Muscle of arm (tissue), 14 donors: ENCODE measurements at places on chromosomes 7 and 10. TPM values are rescaled to one million over a fixed set of nuclear protein-coding genes. Genes with fewer than 3 reads are reported as not detected.

DNA sequence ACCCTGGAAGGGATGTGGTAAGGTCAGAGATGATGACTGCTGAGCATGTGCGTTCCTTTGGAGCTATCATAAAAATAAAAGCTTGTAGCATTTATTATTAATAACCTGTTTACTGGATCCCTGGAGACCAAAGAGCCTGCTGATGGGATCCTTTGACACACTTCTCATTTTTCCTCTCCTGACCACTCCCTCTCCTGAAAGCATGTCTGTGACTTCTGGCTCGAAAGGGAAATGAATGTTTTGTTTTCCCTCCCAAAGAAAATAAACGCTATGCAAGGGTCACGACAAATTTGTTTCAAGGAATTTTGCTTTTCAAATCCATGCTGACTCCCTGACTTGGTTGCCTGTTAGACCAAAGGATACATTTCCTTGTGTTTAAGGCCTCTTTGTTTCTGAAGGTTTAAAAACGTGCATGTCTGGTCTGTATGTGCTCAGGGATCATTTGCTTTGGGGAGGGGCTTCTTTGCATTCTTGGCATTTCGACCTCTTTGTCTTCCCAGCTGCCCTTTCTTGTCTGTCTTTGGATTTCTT lies 185.1 kb upstream of the AGK start:
- DNase-seq: no peak

DNA sequence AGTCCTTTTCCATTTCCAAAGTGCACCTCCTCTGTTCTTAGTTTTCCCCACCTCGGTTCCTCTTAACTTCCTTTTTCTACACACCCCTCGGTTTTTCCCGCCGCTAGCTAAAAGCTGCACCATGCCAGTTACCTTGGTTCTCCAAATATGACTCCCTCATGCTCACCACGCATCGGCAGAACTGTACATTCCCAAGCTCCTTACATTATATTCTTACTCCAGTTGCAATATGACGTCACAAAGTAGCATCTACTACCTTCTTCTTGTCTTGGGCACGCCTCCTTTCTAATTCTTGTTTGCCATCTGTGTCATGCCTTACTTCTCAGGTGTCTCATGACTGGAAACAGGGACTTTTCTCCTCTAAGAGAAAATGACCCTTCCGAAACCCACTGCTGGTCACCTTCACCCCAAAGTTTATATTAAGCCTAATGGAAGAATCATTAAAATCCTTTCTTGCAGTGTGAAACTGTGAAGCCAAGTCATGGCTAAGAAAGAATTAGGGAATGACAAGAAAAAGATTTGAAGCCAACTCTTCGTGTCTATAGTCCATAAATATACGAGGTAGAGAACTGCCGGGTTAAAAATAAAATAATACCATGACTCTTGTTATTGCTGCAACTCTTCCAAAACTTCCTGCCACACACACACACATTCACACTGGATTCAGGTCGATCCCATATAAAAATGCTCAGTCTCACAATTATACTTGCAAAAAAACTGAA lies 1.7 kb downstream of the ESYT2 start:
- DNase-seq: no peak

DNA sequence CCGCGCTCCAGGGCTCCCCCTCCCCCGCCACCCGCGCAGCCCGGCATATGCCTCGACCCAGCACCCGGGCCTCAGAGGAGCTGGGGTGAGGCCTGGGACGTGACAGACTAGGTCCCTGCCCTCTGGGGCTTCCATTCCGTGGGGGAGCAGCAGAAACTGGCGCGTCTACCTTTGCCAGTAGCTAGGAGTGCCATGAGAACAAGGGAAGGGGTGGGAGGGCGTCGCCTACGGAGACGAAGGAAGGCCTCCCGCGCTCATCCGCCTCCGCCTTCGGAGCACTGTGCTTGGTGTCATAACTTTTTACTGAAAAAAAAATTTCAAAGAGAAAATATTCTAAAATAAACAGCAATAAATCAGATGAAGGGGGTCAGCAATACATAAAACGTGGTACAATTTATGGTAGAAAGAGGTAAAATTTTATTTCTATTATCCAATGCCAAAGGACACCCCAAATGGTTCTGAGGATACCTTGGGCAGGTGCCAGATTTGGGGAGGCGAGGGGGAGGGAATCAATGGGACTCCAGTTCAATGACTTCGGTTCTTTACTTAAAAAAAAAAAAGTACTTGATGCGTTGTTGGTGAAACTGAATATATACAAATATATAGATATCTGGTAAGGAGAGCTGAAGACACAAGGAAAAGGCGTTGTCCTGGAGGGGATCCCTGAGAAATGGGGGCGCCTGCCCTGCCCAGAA lies 35.1 kb upstream of the GRID1 start:
- no peak for DNase-seq

DNA sequence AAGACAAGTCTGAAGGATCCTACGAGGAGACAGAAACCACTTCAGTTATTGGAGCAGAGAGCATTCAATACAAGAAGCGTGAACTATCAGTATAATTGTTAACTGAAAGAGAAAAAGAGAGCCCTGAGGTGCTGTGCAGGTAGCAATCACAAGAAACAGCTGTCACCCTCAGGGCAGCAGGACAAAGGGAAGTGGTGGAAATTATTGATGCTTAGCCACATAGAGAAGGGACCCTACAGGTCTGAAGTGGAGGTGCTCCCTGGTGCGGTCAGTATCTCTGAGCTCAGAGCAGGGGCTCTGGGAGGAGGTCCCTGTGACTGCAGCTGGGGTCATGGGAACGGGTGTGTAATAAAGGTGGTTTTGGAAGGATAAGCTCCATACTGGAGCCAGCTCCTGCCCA lies 97.8 kb upstream of the KLF6 start:
- DNase-seq: no peak

GRCh38 chr10:75623310-75624093 lies 192.1 kb downstream of the LRMDA start:
- DNase-seq: no peak

- no peak for DNase-seq
Measured at GRCh38 chr7:24313777-24314176, 29.8 kb downstream of the NPY start.

DNA sequence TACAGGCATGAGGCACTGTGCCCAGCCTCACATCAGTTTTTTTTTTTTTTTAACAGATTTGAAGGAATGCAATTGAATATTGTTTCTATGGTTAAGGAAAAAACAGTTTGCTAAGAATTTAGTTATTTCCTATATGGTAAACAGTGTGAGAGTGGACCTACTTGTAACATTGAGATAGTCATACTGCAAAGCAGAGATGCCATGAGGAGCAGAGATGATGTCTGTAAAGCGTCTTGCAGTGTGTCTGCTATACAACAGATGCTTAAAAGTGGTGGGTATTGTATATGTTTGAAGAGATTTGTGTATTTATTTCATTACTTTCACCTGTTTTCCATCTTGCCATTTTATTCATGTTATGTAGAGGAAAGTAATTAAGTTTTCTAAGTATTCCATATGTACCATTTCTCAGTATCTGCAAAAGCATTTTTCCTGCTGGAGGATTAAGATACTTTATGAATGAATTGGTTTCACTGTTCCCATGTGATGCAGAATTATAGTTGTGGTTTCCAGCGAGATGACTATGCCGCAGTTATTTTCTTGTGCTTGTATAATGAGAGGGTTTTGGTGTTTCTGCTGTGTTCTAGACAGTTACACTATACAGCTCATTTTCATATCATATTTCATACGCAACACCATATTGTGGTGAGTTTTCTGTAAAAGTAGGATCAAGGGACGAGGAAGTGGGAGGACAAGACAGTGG lies 26.6 kb downstream of the TET1 start:
- no peak for DNase-seq

OR2A1 gene
- polyA plus RNA-seq: 0.80 TPM

MICU1 gene
- 104 TPM for polyA plus RNA-seq

BEND7 gene
- 13.9 TPM for polyA plus RNA-seq

CEP55 gene
- polyA plus RNA-seq: 16.4 TPM
